EL (cell line): ENCODE measurements at places on chromosomes 7 and 10.

DNA sequence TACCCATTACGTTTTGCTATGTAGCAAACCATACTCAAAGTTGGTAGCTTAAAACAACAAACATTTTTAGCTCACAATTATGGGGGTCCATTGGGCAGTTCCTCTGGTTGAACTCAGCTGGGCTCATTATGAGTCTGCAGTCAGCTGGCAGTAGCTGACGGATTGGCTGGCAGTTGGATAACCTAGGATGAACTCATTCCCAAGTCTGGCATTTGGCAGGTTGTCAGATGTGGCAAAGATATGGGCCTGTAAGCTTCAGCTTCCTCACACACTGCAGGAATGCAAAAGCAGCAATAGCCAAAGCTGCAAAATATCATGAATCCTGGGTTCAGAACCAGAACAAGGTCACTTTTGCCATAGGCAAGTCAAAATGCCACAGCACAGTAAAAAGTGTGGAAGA lies 412.2 kb upstream of the SORCS1 start:
- DNase-seq, result peak; percentile 4

GRCh38 chr10:97361537-97361901 lies 27.0 kb upstream of the FRAT2 start:
- DNase-seq, result no peak

GRCh38 chr7:73521636-73522104 lies 423 bp downstream of the BAZ1B start:
- DNase-seq, result no peak

- peak; percentile 18 for DNase-seq
Measured at GRCh38 chr10:122301055-122301810, 30.1 kb downstream of the BTBD16 start.

- DNase-seq, result no peak
Measured at GRCh38 chr7:33201821-33202220, 72.5 kb downstream of the BBS9 start.

DNA sequence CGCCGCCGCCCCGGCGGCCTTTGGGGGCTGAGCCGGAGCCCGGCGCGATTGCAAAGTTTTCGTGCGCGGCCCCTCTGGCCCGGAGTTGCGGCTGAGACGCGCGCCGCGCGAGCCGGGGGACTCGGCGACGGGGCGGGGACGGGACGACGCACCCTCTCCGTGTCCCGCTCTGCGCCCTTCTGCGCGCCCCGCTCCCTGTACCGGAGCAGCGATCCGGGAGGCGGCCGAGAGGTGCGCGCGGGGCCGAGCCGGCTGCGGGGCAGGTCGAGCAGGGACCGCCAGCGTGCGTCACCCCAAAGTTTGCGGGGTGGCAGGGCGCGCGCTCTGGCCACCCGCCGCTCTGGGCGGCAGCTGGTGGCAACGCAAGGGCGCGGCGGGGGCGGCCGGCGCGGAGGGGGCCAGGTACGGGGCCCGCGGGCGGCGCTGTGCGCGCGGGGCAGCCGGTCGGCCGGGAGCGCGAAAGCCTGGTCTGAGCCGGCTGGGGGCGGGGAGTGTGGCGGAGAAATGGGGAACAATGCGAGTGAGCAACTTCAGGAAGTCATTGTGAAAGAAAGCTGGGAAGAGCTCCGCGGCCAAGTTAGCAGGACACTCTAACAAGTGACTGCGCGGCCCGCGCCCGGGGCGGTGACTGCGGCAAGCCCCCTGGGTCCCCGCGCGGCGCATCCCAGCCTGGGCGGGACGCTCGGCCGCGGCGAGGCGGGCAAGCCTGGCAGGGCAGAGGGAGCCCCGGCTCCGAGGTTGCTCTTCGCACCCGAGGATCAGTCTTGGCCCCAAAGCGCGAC lies at the start of gene IKZF1:
TSS of gene IKZF1 (plus strand) at position 588 of the 782 bp plus-strand sequence. CDS start 14,346 bp downstream, outside the sequence.
- DNase-seq, result no peak

DNA sequence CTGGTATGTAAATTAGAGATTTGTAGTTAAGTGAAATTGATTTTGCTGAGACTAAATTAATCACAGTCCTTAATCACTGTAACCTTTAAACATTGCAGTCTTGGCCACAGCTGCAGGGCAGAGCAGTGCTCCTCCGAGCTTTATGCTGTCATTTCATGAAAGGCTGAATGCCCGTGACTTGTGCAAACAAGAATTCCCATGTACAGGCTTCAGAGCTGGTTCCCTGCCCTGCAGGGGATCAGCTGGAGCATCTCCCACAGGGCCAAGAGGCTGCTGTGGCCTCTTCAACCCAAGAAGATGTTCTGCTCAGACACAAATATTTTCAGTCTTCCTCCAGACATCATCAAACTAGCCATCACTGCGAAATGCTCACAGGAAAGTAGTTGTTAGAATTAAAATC lies 419.1 kb downstream of the AUTS2 start:
- no peak for DNase-seq

DNA sequence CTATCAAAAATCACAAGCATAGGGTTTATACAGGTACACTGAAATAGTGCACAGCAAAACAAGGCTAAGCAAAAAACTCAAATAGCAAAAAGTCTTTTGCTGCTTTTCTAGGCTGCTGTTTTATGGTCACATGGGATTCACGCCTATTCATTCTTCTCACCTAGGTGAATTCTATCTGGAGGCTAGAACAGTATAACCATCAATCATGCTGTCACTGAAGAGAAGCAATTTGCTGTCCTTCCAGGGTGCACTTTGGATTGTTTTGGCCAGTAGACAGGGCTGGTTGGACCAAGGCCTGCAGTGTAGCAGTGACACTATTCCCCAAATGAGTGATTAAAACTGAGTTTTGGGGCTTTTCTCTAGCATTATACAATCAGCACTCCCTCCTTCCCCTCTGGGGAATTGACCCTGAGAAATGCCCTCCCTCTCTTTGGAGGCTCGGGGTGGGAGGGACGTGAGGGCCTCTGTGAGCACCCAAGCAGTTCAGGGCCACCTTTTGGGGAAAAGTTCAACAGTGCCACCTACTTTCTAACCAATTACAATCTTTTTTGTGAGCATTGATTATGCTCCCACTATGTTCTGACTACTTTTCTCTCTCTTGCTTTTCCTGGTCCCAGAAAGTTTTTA lies 16.2 kb upstream of the SND1 start:
- DNase-seq, result no peak

GRCh38 chr10:22934726-22935125 lies 6.9 kb downstream of the ARMC3 start:
- DNase-seq, result peak; percentile 17

- no peak for DNase-seq
Measured at GRCh38 chr10:113179265-113179664, 229.2 kb downstream of the TCF7L2 start.

- no peak for DNase-seq
Measured at GRCh38 chr7:134071355-134072331, 55.5 kb upstream of the LRGUK start.

GRCh38 chr7:90568213-90568612 lies 27.9 kb upstream of the CDK14 start:
- DNase-seq, result no peak

DNA sequence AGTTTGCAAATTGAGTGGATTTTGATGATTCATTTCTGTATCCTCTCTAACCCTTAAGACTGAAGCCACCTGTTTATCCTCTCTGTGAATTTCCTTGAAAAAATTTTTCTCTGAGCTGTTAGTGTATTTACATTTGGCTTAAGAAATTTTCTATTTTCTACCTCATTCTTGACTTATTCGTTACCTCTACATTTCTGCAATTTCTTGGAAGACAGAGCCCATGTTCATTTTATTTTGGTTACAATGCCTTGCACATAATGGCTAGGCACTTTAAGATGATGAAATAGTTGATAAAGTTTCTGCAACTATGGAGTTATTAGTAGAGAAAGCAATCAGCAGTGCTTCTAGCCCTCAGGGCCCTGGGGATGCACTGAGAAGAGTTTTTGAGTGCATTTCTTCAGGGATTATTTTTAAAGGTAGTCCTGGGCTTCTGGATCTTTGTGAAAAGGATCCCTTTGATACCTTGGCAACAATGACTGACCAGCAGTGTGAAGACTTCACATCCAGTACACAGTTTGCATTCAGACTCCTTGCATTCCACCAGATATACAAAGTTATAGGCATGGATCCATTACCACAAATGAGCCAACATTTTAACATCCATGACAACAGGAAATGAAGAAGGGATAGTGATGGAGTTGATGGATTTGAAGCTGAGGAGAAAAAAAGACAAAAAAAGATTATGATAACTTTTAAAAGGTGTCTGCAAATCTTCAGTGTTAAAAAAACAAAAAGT lies 68.2 kb downstream of the CH25H start:
- DNase-seq, result no peak

DNA sequence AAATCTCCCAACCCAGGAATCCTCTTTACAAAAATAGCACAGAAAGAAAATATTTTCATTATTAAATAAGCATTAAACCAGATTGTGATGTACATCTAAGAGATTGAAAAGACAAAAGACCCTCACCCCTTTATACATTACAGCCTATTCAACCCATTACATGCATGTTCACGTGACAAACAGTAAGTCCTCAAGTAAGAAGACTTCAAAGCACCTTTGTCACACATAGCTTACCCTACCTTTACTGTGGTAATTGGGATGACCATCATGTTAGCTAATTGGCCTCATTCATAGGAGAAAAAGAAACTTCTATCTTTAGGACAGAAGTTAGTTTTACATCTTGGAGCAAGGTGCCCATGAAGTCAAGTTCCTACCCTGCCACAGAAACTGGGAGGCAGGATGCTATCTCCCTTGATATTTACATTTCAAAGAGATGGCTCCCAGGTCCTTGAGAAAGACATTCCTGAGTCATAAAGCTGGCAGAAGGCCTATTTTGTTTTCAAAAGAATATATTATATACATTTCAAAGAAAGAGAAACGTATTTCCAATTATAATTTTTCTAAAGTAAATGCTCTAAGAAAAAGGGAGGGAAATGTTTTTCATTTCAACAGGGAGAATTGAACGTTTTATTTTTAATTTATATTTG lies 48.1 kb downstream of the GNAI1 start:
- DNase-seq, result peak; percentile 16

DNA sequence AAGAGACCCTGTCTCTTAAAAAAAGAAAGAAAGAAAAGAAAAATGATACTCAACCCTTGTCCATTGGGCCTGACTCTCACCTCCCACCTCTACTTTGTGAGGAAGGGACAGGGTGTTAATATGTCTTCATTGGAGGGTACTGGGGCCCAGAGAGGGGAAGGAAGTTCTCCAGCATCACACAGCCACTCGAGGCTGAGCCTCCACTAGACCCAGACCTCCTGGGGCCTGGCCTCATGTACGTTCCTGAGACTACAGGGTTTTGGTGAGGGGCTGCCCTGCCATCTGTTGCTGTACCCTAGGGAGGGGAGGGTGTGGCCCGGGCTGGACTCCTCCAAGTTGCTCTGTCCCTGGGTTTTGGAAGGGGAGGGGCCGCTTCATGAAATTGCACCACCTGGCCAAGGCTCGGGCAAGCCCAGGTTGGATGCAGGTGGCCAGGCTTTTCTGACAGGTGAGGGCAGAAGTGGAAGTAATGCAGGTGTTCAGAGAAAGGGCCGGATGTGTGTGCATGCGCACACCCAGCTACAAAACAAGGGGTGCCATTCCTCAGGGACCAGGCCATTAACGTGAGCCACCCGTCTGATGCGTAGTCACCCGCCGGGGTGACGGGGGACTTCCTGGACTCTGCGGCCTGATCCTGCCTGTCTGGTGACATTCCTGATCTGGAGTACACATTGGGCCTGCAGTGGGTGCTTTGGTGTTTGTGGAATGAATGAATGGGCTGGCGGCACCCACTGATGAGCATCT lies 21.7 kb downstream of the GTF2IRD1 start:
- DNase-seq, result no peak

DNA sequence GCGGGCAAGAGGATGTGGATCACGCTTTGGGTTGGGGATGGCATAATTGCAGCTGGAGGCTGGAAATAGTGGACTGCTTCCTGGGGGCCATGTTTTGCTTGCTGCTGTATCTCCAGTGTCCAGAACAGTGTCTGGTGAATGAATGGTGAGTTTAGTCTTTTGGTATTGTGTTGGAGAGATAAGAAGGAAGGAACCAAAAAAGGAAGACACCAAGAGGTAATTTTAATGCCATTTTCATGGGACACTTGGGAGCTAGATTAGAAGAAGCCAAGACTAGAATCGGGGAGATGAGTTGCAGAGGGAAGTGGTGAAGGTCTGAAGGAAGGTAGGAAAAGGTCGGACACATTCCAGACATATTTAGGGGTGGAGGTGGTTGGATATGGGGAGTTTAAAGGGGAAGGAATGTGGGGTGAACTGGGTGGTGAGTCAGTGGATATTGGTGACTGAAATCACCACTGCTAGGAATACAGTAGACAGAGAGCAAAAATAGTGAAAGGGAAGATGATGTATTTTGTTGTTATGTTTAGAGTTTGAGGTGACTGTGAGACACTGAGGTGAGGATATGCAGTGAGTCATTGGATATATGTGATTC lies 76.7 kb downstream of the CCNY start:
- peak; percentile 84 for DNase-seq

DNA sequence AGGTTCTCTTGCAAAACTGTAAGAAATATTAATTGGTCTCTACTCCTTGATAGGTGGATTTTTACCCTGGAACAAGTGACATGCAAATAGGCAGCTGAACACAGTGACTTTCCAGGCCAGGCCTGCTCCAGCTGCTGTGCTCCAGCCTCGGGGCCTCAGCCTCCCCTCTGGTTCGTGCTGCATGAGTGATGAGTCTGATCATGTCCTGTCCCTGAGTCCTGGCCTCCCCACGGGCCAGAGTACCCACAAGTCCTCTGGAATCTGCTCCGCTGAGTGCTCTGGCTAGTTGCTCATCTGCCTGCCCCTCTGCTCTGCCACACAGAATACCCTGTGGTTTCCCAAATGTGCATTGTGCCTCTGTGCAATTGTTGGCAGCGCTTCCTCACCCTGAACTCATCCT lies 80.1 kb upstream of the PDZD8 start:
- DNase-seq, result peak; percentile 56

DNA sequence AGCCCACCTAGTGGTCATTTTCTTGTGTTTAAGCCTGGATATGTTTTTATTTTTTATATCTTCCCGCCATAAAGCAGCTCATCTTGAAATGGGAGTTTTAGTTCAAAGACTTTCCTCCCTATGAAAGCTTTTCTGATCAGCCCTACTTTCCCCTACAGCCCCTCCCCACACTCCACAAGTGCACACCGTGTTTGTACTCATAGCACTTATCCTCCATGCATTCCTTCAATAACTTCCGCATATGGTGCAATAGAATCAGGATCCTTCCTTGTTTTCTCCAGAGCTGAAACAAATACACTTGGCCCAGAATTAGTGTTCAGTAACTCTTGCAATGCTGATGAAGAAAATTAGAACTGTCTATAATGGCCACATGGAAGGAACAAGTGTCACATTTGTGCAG lies 235.9 kb downstream of the KCNMA1 start:
- DNase-seq, result no peak
